ENCODE measurements at places on chromosomes 7 and 10.

- DNase-seq: no peak
These were observed 63.3 kb downstream of the BMPER start for GRCh38 chr7:33968591-33968990.

- DNase-seq: no peak
These were observed 15.0 kb downstream of the MIOS start for GRCh38 chr7:7581531-7582179.

DNA sequence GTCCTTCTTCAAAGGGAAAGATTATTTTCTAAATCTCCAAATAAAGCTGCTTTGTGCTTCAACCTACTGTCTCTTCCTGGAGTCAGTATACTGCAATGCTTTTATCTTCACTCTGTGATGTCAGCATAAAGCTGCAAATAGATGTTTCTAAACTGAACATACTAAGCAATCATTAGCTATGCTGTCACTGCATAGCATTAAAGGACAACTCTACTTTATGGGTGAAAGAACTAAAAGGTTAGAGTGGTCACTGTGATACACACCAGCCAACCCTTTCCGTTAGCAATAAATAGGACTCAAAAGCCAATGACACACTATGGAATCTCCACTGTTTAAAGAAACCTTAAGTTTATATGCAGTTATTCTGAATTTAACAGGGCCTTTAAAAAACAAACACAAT lies 1.8 kb downstream of the CCDC186 start:
- no peak for DNase-seq

GRCh38 chr10:109934958-109935793 lies 11.9 kb upstream of the XPNPEP1 start:
- no peak for DNase-seq

DNA sequence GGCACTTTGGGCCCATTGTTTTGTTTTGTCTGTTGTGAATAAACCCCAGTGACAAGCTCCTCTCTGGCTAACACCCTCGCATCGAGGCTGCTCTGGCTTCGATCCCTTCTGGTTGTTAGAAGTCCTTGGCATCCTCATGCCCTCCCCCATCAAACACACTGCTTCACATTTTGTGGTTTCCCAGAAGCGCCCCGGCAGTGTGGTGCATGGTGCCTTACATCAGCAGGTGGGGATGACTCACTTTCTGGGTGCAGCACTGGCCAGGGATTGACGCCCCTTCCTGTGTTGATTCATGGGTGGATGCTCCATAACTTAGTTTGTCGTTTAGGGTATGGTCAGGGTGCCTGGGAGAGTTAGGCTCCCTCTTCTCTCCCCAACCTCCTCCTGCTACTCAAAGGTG lies 51.4 kb downstream of the PLPP4 start:
- DNase-seq: no peak

GRCh38 chr10:60524541-60524940 lies 134.9 kb upstream of the ANK3 start:
- no peak for DNase-seq

DNA sequence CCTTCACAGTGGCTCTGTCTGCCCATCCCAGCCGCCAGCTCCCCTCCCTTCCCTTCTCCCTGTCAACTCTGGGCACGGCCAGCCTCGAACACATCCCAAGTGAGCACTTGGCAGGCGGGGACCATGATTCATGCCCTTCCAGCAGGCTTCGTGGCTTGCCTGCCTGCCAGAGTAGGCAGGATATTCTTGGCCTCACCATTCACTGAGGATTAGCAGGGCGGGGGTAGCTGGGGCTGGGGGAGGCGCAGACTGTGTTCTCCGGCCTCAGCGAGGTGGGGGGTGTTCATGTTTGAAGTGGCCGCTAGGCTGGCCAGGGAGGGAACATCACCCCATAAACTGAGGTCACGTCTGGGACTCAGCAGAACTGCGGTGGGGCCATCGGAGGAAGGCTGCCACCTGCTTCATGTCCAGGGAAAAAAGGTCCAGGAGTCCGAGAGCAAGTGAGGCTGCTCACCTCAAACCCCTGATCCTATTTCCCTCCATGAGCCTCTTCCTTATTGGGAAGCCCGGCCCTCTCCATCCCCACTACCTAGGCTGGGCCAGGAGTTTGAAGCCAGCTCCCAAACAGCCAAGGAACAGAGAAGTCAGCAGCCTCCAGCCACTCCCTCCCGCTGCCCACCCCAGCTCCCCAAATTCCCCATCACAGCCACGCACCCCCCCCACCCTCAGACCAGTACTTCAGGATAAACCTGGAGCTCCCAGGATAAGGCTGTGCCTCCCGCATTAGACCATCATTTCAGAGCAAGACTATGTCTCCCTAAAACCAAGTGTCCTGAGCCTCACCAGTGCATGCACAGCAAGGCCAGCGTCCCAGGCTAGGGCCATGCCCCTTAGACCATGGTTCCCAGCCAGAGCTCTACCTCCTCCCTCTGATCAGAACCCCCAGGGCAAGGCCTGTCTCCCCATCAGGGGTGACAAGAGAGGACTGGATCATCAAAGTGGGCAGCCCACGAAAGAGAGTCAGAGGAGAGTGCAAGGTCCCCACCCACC lies 42.8 kb upstream of the RABGEF1 start:
- no peak for DNase-seq

DNA sequence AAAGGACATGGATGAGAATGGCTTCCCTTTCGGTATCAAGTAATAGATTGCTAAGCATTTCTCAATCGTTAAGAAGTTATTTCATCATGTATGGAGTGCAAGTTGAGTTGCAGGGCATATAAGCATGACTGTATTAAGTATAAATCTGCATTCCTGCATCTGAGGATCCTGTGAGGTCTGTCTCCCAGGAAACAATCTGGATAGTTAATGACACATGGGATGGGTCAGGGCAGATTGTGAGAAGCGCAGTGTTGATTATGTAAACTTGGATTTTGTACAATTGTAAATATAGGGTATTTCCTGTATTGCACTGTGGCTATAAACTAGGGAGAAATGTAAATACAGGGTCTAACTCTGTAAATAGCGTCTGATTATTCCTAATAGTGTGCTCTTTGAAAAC lies 102.6 kb downstream of the PLXDC2 start:
- DNase-seq: no peak

GRCh38 chr7:24898691-24899090 lies 81.3 kb downstream of the OSBPL3 start:
- DNase-seq: no peak

DNA sequence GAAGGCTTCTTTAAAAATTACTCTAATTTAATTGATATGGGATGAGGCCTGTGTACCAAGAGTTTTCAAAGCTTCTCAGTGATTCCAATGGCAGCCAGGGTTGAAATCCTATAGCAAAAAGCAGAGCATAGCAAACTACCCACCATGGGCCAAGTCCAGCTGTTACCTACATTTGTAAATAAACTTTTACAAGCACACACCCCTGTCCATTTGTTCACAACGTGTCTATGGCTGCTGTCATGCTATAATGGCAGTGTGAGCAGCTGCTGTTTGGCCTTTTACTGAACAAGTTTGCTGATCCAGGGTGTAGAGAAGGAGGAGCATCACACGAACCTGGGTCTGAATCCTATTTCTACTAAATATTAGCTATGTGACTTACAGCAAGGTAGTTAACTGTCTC lies 50.0 kb downstream of the NPY start:
- DNase-seq: no peak

GRCh38 chr10:63491588-63492316 lies 26.0 kb upstream of the JMJD1C start:
- DNase-seq: no peak

- DNase-seq: no peak
These were observed 26.7 kb downstream of the PTN start for GRCh38 chr7:137316648-137317353.

DNA sequence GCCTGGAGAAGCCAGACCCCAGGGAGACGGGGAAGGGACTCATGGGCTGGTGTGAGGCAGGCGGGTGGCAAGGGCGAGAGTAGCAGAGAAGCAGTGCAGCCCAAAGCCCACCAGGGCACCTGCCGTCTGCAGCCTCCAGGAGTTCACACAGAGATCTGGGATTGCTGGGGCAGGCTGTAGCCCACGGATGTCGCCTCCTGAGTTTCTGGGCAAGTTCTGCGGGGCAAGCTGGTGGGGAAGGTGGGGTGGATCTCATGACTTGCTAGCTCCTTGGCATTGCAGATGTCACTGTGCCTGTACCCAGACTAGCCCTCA lies 6.0 kb downstream of the ADCK2 start:
- no peak for DNase-seq

GRCh38 chr7:28144266-28144665 lies 36.3 kb downstream of the JAZF1 start:
- no peak for DNase-seq

DNA sequence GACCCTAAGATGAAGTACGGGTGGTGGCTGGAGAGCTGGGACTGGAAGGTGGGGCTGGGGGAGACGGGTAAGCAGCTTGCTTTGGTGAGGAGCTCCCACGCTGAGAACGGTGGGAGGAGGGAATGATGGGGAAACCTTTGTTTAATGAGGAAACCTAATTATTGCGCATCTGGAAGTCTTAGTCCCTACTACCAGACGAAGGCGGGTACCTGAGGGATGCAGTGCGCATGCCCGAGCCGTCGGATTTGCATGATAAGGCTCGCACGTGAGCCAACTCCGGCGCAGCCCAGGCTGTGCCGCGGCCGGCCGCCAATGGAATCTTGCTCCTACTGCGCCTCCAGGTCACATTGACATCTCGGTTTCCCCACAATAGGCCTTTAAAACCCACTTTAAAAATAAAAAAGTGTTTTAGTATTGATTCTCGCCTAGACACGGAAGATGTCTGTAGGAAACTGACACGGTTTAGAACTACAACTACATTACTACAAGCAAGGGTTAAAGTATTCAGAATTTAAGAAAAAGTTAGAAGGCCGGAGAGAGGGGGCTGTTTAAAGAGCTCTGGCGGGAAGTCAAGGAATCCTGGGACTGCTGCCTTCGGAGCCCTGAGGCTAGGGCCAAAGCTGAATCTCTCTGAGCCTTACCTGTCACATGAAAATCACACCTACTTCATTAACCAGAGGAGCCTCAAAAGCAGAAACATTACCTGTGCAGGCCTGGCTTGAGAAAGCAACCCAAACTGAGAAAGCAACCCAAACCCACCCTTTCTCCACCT lies 12.1 kb upstream of the DLX6 start:
- no peak for DNase-seq

DNA sequence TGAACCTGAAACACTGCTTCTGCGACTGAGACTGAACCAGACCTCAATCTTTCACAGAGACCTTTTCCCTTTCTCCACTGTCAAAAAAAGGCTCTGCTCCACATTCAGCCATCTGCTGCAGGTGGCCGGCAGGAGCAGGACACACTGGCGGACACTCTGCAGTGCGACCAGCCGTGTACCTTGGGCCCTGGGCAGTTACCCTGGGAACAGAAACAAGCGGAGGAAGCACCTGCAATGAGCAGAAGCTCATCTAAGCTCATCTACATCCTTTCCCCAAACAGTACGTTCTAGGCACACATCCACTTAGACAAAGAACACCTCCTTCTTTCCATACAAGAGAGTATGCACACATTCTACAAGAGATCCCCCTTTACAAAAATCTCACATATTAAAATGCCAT lies 22.8 kb downstream of the VOPP1 start:
- DNase-seq: no peak

DNA sequence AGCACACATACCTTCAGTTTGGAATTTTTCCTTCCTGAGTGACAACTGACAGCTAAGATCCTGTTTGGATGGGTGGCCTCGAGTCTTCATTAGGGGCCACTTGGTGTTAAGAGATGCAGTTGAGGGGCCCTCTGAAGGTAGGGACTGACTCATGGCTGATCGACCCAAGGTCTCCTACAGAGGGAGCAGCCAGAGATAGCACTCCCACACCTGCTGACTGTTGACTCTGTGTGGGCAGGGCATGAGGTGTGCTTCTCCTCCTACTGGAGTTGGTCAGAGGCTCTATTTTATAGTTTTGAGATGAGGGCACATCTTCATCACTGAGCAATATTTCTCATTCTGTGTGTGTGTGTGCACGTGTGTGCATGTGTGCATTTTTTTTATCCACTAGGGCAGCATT lies 378.8 kb upstream of the PODXL start:
- DNase-seq: no peak

DNA sequence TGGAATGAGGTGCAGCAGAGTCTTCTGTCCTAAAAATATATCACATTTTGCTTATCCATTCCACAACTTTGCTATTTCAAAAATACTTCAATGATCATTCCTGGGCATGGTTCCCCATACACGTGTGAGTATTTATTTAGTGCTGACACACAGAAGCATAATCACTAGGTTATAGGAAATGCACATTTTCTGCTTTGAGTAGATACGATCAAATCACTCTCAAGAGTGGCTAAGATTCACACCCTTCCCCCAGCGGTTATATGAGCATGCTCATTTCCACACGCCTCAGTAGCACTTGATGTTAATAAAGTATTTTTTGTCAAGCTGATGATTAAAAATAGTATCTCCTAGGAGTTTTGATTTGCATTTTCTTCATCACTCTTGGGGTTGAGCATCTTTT lies 93.5 kb upstream of the LRRC4 start:
- no peak for DNase-seq

GRCh38 chr10:369684-370448 lies 234.6 kb downstream of the ZMYND11 start:
- no peak for DNase-seq

DNA sequence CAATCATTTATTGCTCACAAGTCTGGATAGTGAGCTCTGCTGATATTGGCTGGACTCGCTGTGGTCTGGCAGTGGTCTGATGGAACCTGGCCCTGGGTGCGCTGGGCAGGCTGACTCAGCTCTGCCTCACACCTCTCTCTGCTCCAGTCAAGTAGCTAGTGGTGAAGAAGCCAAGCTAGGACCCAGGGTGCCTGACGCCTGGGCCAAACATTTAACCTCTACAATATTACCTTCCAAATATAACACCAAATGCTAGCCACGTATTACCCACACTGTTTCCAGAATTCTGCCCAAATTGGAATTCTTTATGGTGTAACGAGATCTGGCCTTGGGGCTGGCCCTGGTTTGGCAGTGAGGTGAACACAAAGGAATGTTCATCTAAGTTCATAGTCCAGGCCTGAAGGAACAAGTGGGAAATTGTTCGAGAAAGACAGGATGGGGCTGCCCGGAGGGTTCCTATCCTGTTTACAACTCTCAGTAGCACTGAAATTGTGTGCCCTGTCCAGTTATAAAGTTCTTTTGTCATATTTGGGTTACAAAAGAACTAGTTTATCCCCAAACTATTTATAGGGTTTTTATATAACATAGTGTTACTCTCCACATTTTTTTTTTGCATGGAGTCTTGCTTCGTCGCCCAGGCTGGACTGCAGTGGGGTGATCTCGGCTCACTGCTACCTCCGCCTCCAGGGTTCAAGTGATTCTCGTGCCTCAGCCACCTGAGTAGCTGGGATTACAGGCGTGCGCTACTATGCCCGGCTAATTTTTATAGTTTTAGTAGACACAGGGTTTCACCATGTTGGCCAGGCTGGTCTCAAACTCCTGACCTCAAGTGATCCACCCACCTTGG lies 16.3 kb downstream of the OR2AE1 start:
- no peak for DNase-seq

- no peak for DNase-seq
These were observed 150.4 kb downstream of the TAX1BP1 start for GRCh38 chr7:27890205-27890849.

- no peak for DNase-seq
These were observed 78.3 kb downstream of the PROSER2 start for GRCh38 chr10:11901454-11901832.

GRCh38 chr10:96958071-96958470 lies 126.0 kb downstream of the LCOR start:
- no peak for DNase-seq

GRCh38 chr10:120517196-120517595 lies 60.2 kb downstream of the PLPP4 start:
- no peak for DNase-seq

- no peak for DNase-seq
These were observed 33.4 kb downstream of the RHOBTB1 start for GRCh38 chr10:60910543-60910942.
